Naive thymus-derived CD8-positive, alpha-beta T cell (primary cell): ENCODE measurements at places on chromosomes 12 and 14. TPM values are rescaled to one million over a fixed set of nuclear protein-coding genes. Genes with fewer than 3 reads are reported as not detected.

DNA sequence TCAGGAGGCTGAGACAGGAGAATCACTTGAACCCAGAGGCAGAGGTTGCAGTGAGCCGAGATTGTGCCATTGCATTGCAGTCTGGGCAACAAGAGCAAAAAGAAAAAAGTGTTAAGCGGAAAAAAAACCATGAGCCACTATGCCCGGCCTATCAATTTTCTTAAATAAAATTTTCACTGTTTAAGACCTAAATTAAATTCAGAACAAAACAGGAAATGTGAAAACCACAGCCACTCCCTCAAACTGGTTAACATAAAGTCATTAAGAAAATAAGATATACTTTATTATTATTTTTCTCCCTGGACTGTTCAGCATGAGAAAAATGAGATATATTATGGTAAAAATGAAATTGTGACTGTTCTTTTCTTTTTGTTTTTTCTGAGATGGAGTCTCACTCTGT is 44.6 kb upstream of the GCH1 start:
- DNase-seq = no peak

DNA sequence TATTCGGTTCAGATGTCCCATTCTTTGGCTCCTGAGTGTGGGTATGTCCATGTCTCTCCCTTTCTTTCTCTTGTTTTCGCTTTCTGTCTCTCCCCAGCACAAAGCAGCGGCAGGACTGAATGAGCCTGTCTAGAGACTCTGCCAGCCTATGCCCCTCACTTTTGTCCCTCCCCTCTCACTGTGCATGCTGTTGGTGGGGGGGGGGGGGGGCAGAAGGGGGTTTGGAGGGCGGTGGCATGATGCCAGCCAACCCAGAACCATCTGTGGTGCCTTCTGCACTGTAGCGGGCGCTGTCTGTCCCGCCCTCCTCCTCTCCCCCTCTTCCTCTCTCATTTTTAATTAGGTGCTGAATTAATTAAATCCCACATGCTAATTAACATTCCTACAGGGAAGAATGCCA is 17.7 kb downstream of the NGDN start:
- DNase-seq = no peak

- no peak for DNase-seq
These were observed 231.0 kb downstream of the ALG10B start for GRCh38 chr12:38547586-38547985.

DNA sequence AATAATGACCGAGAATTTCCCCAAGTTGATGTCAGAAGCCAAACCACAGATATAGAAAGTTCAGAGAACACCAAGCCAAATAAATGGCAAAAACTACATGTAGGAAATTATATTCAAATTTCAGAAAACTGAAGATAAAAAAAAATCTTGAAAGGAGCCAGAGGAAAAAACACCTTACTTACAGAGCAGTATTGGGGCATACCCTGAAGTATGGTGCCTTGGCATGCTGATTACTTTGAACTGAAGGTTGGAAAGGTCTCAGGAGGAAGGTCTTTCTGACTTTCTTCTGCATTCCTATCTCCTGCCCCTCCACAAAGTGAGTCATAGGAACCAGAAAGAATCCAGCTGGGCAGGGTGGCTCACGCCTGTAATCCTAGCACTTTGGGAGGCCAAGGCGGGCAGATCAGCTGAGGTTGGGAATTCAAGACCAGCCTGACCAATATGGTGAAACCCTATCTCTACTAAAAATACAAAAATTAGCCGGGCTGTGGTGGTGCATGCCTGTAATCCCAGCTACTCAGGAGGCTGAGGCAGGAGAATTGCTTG is 8.8 kb upstream of the FGF6 start:
- no peak for DNase-seq

GRCh38 chr12:114400925-114401324 is 5.0 kb downstream of the TBX5 start:
- DNase-seq = no peak

GRCh38 chr14:22622255-22622654 is 21.9 kb downstream of the OR6J1 start:
- DNase-seq = no peak

Gene IL26
- not detected for total RNA-seq

GRCh38 chr12:94732367-94732990 is 82.1 kb upstream of the TMCC3 start:
- no peak for DNase-seq

DNA sequence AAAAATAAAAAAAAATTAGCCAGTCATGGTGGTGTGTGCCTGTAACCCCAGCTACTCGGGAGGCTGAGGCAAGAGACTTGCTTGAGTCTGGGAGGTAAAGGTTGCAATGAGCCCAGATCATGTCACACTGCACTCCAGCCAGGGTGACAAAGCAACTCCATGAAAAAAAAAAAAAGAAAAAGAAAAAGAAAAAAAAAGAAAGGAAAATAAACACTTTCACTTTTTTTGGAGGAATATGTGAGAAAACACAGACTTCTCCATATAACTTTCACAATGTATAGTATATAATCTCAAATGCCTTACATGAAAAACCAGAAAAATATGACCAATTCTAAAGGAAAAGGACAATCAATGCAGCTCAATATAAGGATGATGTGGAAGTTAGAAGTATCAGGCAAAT is 8.9 kb downstream of the CLECL1 start:
- DNase-seq = no peak

GRCh38 chr14:88270776-88271175 is 52.3 kb downstream of the KCNK10 start:
- DNase-seq = no peak

- DNase-seq = no peak
These were observed 14.3 kb downstream of the ISCA2 start for GRCh38 chr14:74507840-74508239.

DNA sequence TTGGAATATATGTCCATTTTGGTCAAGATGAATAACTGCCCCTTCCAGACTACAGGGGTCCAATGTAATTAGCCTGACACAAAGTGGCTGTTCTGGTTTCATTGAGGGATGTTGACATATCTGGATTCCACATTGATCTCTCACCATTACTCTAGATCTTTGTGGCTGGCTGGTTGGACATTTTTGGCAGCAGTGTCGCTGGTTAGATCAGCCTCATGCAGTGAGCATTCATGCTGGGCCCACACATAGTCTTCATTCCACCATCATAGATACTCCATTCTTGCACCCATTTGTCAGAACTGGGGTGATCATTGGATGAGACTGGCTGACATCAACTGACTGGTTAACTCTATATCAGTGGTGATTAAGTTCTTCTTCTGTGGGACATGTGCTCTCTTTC is 74.4 kb downstream of the MGST1 start:
- no peak for DNase-seq

DNA sequence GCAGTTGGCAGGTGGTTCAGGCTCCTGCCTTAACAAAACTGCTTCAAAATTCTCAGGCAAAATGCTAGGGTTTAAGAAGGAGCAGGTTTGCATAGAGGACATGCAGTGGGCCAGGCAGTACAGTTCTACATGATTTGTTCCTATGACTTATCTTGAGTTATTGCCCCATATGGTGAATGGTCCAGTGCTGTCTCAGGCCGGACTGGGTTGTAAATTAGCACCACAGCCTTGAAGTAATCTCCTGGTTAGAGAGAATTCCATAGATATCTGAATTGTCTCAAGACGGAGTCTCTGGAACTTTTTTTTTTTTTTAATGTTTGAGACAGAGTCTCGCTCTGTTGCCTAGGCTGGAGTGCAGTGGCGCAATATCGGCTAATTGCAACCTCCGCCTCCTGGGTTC is 11.8 kb upstream of the PRPF39 start:
- DNase-seq = no peak

- DNase-seq = no peak
These were observed 40.7 kb downstream of the PPFIBP1 start for GRCh38 chr12:27564612-27565213.

Gene OAS2
- total RNA-seq = 40.9 TPM

Gene TCL1B
- 0.47 TPM for total RNA-seq

DNA sequence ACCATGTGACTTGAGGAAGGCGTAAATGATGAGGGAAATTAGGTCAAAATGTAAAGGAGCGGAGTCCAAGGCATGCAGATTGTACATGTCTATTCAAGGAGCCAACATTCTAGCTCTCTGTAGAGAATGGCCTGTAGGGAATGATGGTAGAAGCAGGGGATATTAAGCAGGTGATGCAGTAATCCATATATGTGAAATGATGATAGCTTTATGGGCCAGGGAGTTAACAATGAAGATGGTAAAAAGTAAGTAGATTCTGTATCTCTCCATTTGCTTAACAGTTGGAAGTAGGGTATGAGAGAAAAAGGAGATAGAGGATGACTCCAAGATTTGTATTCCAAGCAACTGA is 33.4 kb downstream of the ARHGAP5 start:
- no peak for DNase-seq

- DNase-seq = no peak
These were observed 26.1 kb upstream of the ETV6 start for GRCh38 chr12:11623382-11623781.

DNA sequence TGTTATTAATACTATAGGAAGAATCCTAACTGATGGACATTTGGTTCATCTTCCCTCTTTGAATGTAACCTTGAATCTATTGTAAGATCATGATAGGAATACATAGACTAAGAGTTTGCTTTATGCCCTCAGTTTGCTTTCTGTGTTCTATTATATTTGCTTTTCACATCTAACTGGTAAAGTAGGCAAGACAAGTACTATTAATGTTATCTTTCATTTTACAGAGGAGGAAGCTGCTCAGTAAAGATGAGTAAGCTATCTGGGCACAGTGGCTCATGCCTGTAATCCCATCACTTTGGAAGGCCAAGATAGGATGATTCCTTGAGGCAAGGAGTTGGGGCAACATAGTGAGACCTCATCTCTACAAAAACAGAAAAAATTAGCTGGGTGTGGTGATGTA is 103.0 kb downstream of the TMTC2 start:
- DNase-seq = no peak

Gene MIP
- not detected for total RNA-seq

DNA sequence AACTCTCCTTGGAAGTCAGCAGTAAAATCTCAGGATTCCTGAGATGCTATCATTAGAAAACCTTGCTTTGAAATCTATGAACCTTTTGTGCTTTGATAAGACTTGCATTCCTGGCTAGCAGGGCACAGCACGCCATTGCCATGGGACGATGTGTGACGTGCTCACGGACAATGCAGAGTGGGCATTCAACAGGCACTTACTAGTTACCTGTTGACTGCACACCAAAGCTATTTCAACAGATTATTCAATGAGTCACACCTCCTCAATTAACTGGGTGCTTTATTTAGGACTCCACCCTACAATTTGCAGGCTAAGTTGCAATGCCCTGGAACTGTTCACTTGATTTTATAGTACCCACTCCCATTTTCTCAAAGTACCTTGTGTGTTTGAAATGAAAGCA is 11.3 kb downstream of the NOS1 start:
- no peak for DNase-seq

DNA sequence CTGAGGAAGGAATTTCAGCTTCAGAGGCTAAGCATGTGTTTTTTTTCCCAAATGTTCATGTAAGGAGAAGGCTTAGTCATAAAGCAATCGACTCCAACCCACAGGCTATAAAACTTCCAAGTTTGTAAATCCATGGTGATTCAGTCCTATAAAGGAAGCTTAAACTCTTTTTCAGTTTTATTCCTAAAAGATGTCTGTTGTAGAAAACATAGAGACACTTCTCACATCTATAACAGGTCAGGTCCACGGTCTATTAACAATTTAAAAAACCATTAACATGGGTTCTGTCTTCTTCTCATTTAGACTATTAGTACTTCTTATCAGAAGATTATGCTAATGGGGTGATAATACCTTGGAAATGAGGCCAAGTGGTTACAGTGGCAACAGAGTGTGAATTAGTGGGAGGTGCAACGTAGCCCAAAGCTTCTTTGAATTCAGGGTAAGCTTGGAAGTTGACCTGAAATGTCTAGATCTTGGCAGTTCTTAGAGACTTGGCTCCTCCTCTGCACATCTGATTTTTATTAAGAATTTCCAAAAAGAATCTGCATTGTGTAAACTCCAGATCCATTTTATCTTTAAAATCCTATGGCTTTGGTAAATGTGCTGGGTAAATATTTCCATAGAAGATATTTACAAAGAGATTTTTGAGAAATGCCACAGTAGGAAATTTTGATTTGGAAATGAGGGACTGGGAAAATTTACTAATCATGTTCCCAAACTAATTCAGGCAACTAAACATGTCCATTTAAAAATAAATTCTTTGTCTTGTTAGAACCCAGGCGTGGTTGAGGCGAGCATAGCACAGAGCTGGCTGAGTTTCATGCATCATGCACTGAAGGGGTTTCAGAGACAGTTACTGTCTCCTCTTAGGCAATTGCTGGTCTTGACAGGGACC is 86.4 kb downstream of the EML1 start:
- no peak for DNase-seq

DNA sequence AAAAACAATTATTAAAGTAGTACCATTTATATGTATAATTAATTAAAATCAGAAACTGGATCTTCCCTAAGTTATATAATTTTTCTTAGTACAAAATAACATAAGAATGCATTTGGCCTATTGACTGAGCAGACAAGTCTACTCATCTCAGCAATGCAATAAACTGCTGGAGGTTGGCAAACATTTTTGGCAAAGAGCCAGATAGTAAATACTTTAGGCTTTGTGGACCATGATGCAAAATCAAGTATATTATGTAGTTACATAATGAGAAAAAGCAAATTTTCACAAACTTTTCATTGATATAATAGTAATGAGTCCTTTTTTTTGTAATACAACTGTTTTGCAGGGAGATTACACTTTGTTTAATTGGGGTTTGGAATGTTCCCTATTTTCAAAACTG is 30.9 kb downstream of the ERGIC2 start:
- no peak for DNase-seq

GRCh38 chr14:99194136-99194535 is 77.9 kb downstream of the BCL11B start:
- no peak for DNase-seq

GRCh38 chr14:96889091-96889490 is 91.9 kb downstream of the VRK1 start:
- no peak for DNase-seq
